Esophagus squamous epithelium (tissue), 5 donors: ENCODE measurements at places on chromosomes 2 and 18. TPM values are rescaled to one million over a fixed set of nuclear protein-coding genes. Genes with fewer than 3 reads are reported as not detected.

Gene SAG
- not detected for total RNA-seq

Gene CDK5R2
- not detected for total RNA-seq

Gene CAPN13
- 3.1 TPM for total RNA-seq

Gene CFAP210
- not detected for total RNA-seq

DNA sequence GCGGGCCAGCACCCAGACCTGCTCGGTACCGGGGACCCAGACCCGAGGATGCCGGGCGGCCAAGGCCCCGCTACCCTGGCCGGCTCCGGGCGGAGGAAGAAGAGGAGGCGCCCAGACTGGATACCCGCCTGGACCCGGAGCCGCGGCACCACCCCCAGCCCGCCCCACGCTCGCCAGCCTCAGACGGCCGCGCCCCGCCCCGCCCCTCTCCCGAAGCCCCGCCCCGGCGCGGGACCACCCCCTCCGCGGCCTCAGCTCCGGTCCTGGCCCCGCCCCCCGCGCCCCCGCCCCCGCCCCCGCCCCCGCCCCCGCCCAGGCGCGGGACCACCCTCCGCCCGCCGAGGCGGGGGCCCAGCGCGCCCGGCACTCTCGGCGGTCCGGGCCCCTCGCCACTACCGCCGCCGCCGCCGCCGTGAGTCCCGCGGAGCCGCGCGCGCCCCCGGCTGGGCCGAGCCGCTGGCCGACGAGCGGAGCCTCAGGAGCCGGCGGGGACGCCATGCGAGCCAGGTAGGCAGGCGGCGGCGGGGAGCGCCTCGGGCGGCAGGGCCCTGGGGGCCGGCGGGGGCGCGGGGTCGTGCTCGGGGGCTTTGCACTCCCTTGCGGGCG, at the start of gene SH3BP4:
Gene SH3BP4 (plus strand): TSS at position 354 of the 606 bp plus-strand sequence. CDS start 82,986 bp downstream, outside the sequence.
- no peaks in the 10 kb centered on the region for H3K27me3 ChIP-seq
- DNase-seq = no peak

GRCh38 chr18:65659312-65659711, 91.5 kb upstream of the CDH7 start:
- DNase-seq = no peak
- H3K4me1 ChIP-seq = no peaks in the 10 kb centered on the region
- H3K27me3 ChIP-seq = no peaks in the 10 kb centered on the region
- no peak overlapping the region for H3K27ac ChIP-seq

- H3K36me3 ChIP-seq = no peaks in the 10 kb centered on the region
- H3K4me3 ChIP-seq = no peak overlapping the region
- H3K27me3 ChIP-seq = no peaks in the 10 kb centered on the region
- DNase-seq = no peak
- no peak overlapping the region for H3K27ac ChIP-seq
- H3K4me1 ChIP-seq = peaks cover 16% of the 10 kb centered on the region
These were observed 103.5 kb downstream of the LBH start for GRCh38 chr2:30334762-30335363.

DNA sequence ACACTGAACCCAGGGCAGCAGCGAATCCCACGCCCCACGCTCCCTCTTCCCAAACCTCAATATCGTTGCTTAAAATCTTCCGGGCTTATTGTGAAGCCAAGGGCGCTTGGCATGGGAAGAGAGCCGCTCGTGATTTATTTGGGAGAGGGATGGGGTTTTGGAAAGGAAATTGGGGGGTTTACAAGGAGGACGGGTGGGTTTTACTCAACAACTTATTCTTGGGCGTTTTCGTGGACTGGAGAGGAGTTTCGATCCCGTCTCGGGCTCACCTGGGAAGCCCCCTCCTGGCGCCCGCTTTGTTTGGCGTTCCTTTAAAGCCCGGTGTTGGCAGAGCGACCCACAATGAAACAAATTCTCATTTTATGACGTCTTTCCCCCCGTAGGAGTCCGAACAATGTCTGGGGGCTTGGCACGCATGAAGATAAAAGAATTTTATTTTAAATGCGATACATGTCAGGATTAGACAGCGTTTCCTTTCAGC, 135.3 kb downstream of the INSIG2 start:
- DNase-seq = no peak
- H3K36me3 ChIP-seq = no peaks in the 10 kb centered on the region
- no peak overlapping the region for H3K27ac ChIP-seq
- no peak overlapping the region for H3K4me3 ChIP-seq

DNA sequence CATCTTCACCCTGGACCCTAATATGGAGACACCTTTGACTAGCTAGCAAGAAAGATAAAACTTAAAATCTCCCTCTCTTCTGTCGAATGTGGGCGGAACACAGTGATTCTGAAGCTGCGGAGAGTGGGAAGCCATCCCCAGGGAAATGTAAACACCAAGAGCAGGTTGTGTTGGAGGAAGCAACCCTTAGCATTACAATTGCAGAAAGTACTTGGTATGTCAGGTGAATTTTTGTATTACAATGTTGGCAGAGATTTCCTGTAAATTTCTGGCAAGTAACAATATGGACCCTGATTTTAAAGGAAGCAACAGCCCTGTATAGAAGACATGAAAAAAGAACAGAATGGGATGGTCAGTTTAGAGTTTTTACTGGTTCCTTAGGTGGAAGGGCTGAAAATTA, 35.8 kb downstream of the TSN start:
- H3K36me3 ChIP-seq = no peaks in the 10 kb centered on the region
- no peaks in the 10 kb centered on the region for H3K4me1 ChIP-seq
- no peak overlapping the region for H3K4me3 ChIP-seq
